ENCODE measurements at places on chromosomes 13 and 19.

DNA sequence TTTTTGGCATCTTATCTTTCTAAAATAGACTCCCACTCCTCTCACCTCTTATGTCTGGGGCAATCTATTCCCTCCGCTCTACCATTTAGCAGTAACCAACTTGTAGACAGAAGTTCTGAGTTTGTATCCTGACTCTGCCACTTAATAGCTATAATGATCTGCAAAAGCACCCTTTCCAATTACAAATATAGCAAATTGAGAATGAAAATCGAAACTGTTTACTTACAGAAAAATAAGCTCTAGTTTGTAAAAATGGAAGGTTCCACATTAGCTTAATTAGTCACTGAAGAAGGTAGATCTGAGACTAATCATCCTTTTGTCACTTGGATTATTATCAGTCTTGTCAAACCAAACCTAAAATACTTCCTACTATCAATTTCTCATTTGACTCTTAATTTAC, 409.3 kb downstream of the DIAPH3 start:
- DNase-seq = no peak

DNA sequence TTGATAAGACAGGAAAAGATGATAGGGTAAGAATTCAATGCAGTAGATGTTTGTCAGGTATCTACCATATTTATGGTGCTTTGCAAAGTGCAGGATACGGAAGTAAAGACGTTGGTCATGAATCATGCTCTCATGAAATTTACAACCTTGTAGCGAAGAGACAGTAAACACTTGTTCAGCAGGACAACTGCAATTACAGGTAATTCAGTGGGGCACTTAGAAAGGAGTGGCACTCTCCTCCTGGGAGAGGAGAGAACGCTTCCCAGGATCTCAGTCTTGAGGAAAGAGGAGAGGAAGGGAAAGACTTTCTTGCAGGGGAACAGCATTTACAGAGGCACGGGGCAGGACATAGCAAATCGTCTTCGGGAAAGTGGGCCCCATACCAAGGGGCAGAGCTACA, 46.4 kb downstream of the SOX1 start:
- no peak for DNase-seq

- DNase-seq = peak; percentile 48
Observed at GRCh38 chr19:54573330-54573872, at the start of gene LILRA2. TSS of gene LILRA2 (plus strand) at chr19:54573790. CDS start at chr19:54573879, 89 bp downstream.

GRCh38 chr13:63408331-63409189, 1992.9 kb upstream of the PCDH20 start:
- no peak for DNase-seq

DNA sequence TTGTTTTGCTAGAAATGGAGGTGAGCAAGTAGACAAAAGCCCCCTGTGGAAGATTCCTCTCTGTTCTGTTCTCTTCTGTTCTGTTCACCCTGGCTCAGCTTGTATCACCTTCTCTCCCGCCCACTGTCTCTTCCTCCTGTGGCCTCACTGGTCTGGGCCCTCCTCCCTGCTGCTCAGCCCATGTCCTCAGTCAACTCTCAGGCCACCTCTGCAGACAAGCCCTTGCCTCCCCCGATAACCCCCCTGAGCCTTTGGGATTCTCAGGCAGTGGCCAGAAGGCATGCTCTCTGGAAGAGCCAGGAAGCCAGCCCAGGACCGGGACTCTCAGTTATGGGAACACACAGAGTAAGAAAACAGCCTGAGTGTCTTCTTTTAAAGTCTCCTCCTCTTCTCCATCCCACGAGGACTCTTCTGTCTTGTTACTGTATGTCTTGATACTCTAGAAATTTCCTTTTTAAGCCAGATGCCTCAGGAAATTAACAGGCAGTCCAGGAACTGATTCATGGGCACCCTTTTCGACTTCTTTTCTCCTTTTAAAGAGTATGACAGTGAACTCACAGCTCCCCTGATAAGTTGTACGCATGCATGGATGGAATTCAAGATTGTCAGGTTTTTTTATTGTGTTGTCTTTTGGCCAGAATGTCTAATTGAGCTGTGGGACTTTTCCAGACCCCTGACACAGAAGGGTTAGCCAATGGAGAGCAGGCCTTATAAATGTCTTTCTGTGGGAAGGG, 33.7 kb downstream of the SHISA2 start:
- no peak for DNase-seq

GRCh38 chr13:113882267-113882630, 18.4 kb upstream of the GAS6 start:
- DNase-seq = no peak

GRCh38 chr19:33649627-33650305, 28.0 kb downstream of the CHST8 start:
- no peak for DNase-seq

- DNase-seq = no peak
Observed at GRCh38 chr13:38090913-38091312, 221.3 kb upstream of the TRPC4 start.

- no peak for DNase-seq
Observed at GRCh38 chr13:98505217-98505616, 71.7 kb downstream of the STK24 start.

- no peak for DNase-seq
Observed at GRCh38 chr19:38099966-38100365, 124.1 kb downstream of the DPF1 start.

GRCh38 chr13:28568286-28568685, 73.4 kb upstream of the FLT1 start:
- no peak for DNase-seq

DNA sequence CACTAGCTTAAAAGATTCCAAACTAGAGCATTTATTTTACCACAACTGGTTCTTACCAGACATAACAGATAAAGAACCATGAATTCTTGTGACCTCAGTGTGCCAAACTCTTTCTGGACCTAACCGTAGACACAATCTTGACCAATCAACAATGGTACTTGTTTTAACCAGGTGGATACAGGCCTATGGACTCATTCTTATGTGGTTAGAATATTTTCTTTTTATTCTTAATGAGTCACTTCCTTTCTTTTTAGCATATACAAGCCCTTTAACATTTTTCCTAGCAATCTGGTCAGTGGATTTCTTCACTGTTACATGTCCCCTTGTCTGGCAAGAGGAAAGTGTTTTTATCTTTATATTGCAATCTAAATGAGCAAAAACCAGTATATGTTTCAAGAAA, 792.1 kb upstream of the SPRY2 start:
- no peak for DNase-seq

GRCh38 chr13:64528838-64529237, 2701.3 kb downstream of the PCDH9 start:
- DNase-seq = no peak

DNA sequence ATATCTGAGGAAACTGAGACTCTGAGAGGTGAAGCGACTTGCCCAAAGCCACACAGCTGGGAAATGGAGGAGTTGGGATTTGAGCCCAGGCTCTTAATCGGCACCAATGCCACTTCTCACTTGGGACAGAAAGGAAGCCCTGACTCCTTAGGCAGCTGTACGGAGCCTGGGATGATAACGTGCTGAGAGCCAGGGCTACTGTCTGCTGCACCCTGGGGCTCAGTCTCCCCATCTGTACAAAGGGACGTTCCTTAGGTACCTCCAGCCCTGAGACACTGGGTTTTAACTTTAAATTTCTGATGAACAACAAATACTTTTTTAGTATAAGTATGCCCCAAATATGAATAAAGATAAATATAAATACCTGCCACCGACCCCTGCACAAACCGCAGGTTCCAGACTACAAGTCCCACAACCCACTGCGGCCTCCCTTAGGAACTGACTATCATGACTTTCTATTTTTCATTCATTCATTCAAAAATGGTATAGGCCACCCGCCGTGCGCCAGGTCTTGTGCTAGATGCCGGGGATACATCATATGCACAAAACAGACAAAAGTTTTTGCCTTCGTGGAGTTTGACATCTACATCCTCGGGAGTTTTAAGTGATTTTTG, 776 bp upstream of the NCLN start:
- DNase-seq = peak; percentile 80

GRCh38 chr13:110458594-110459365, 102.7 kb downstream of the RAB20 start:
- DNase-seq = no peak

DNA sequence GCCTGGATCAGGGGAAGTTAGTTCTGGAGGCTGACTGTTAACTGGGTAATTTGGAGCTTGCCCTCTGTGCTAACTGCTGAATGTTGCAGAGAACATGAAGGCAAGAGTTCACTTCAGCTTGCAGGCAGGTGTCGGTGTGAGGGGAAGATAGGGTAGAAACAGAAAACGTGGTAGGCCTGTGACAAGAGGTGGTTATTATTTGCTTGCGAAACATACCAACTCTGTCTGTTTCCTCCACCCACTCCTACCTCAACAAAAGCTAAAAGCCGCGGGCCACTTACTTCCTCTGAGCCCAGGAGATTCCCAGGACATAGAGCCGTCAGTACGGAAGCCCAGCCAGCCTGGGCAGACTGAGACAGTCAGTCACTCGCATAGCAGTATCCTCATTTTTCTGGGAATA, 119.2 kb upstream of the ABCC4 start:
- DNase-seq = no peak
